ENCODE measurements at places on chromosomes 2 and 18. TPM values are rescaled to one million over a fixed set of nuclear protein-coding genes. Genes with fewer than 3 reads are reported as not detected.

Gene B3GNT2
- 29.1 TPM for total RNA-seq

Gene L3MBTL4
- total RNA-seq, result not detected

Gene POTEF
- total RNA-seq, result not detected

Gene OSBPL1A
- 0.53 TPM for total RNA-seq

Gene GALR1
- not detected for total RNA-seq

Gene MPP4
- total RNA-seq, result not detected

Gene SLC38A11
- total RNA-seq, result not detected

Gene LYG2
- not detected for total RNA-seq

Gene PIAS2
- 20.3 TPM for total RNA-seq

Gene SCTR
- total RNA-seq, result not detected

Gene PKP4
- 33.8 TPM for total RNA-seq

Measured in activated CD4-positive, alpha-beta memory T cell treated with anti-CD3 and anti-CD28 coated beads, Interleukin-2, amount 10 ng/mL, durations not matched to agents 7 days and 5 days (primary cell).